ENCODE measurements at places on chromosomes 13 and 19. TPM values are rescaled to one million over a fixed set of nuclear protein-coding genes. Genes with fewer than 3 reads are reported as not detected.

The LIPE gene
- total RNA-seq: 13.6 TPM

The METTL21C gene
- not detected for total RNA-seq

The CNN1 gene
- not detected for total RNA-seq

The DCT gene
- 0.34 TPM for total RNA-seq

The YJEFN3 gene
- 5.7 TPM for total RNA-seq

The APC2 gene
- total RNA-seq: 0.14 TPM

The PSPN gene
- 3.4 TPM for total RNA-seq

The SHISA7 gene
- not detected for total RNA-seq

- DNase-seq: no peak
Observed at GRCh38 chr13:113742445-113743120, 16.4 kb upstream of the TMEM255B start.

GRCh38 chr19:18165794-18166544, 7.6 kb upstream of the IFI30 start:
- no peak for DNase-seq

DNA sequence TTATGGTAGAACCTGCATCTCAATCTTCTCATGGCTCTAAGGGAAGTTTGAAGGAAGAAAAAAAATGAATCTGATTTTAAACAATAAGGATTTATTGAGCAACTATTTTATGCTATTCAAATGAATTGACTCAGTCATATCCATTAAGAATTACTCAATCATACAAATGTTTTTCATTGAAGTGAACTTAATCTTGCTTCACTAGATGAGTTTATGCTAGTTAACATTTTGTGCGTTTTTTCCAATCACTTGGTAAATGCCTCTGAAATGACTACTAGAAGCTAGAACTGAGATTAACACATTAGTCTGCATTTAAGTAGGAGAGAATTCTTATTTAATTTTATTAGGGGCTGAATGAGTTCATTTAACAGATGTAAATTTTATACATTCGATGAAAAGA, 25.2 kb downstream of the RXFP2 start:
- DNase-seq: no peak

- no peak for DNase-seq
Observed at GRCh38 chr19:55246462-55247451, 12.1 kb downstream of the PPP6R1 start.

DNA sequence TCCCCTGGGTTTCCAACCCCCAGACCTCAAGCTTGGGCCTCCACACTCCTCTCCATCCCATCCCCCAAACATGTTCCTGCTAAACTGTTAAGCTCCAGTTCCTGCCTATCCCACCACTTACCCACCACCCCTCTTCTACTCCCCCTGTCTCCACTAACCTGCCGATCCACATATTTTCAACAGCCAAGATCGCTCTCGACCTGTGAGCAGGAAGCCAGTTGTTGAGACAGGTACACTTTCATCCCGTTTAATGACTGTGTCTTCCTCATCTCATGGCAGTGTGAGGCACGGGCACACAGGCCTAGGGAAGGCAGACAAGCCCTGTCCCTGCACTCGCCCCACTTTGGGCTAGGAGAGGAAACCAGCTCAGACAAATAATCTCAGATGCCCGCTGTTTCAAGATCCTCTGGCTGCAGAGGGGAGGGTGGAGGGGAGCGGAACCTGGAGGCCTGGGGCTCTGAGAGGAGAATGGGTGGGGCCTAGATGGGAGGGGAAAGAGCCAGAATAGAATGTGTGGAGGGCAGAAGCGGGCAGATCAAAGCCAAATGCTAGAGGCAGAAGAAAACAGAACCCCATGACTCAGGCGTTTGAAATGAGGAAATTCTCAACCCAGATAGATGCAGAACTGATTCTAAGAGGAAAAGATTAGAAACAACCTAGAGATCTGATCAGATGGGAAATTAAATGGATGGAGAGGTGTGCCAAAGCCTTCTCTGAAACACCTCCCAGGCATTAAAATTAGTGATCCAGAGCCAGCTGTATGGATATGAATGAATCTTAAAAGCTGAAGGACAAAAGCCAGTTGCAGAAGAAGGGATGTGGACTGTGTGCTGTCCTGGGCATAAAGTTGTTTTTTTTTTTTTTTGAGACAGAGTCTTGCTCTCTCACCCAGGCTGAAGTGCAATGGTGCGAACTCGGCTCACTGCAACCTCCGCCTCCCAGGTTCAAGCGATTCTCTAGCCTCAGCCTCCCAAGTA, 16.9 kb upstream of the CYP2S1 start:
- DNase-seq: no peak

DNA sequence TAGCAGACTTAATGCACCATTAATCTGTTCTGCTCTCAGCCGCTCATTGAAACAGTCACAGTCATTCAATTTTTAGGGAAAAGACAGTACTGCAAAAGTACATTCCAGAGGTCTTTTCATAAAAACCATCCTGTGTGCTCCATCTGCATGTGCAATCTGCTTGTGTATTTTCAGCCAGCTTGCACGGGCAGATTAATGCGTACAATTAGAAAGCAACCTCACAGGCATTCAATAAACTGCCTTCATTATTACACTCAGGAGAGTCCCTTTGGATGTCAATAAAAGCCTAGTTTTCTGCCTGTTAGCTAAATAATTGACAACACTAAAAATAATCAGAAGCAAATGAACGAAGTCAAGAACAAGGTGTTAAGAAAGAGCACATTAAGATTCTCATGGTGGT, 41.9 kb downstream of the EPSTI1 start:
- DNase-seq: no peak

DNA sequence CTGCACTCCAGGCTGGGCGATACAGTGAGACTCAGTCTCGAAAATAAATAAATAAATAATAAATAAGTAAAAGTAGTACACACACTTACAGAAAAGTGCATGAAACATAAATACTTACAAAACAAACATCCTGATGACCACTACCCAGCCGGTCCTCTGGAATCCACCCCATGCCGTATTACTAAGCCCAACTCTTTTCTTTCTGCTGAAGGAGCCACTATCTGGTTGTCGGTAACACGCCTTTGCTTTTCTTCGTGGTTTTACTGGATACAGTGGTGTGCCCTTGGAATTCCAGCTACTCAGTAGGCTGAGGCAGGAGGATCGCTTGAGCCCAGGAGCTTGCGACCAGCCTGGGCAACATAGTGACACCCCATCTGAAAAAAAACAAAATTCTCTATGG, 39.4 kb downstream of the CELF5 start:
- DNase-seq: no peak

DNA sequence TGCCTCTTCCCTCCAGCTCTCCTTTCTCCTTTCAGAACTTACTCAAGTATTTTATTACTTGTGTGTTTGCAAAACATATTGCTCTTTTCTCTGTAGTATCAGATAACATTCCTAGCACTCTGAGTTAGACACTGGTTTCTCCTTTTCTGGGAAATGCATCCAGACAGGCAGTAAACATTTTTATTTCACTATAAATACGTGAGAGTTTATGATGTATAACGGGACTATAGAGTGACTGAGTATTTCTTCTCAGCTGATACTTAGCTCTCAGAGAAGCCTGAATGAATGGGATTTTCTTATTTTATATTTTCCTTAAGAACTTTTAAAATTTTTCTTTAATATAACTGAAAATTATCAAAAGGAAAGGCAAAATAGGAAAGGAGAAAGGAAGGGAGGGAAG, 211.2 kb upstream of the EDNRB start:
- DNase-seq: no peak

- DNase-seq: no peak
Observed at GRCh38 chr13:75873494-75873893, 237.4 kb downstream of the LMO7 start.

DNA sequence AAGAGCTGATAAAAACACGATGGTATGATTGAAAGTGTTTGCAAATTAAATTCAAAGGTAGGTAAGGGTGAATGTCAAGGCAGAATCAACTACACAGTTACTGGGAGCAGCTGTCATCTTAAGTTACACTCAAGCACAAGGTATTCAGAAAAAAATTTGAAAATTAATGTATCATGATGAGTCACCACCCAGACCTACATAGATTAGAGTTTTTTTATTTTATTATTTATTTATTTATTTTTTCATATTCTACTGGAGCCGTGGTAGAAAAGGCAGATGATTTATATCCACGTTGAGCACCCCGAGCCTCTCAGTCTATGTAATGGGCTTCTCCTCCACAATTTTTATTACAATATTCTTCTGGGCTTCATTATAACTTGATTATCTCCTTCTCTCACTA, 728.9 kb upstream of the ARGLU1 start:
- DNase-seq: no peak

GRCh38 chr13:80040196-80040980, 300.5 kb downstream of the SPRY2 start:
- no peak for DNase-seq

- DNase-seq: no peak
Observed at GRCh38 chr13:75647126-75647784, 11.1 kb downstream of the LMO7 start.

DNA sequence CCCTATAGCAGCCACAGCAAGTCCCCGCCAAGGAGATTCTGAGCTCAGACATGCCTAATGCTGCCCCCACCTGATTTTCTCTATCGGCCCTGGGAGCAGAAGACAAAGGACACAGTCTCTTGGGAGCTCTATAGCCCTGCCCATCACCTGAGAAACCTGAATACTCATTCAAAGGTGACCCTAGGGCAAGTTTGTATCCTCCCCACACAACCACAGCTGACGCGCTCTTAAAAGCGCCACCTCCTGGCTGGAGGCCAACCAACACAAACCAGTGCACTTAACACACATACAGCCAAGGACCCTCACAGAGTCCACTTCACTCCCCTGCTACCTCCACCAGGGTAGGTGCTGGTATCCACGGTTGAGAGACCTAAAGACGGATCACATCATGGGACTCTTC, 8.8 kb upstream of the IGFL4 start:
- DNase-seq: no peak

GRCh38 chr19:14147797-14148605, 11.6 kb upstream of the ASF1B start:
- peak; percentile 68 for DNase-seq

- DNase-seq: no peak
Observed at GRCh38 chr19:30428092-30428680, 56.0 kb downstream of the ZNF536 start.

DNA sequence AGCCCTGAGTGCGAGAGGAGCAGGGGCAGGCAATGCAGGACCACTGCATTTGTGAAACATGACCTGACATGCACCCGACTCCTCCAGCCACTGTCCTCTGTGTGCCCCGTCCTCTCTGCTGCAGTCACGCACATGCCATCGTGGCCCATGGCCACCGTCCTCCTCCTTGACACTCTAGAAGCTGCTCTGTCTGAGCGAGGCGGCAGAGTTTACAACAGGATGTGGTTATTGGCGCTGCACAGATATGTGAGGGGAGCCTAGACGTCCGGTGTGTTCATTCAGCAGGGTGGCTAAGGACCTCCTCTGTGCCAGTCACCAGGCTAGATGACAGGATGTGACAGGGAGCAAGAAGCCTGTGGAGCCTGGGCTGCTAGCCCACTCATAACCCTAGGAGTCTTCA, 277.8 kb downstream of the FOXO1 start:
- DNase-seq: peak; percentile 88

DNA sequence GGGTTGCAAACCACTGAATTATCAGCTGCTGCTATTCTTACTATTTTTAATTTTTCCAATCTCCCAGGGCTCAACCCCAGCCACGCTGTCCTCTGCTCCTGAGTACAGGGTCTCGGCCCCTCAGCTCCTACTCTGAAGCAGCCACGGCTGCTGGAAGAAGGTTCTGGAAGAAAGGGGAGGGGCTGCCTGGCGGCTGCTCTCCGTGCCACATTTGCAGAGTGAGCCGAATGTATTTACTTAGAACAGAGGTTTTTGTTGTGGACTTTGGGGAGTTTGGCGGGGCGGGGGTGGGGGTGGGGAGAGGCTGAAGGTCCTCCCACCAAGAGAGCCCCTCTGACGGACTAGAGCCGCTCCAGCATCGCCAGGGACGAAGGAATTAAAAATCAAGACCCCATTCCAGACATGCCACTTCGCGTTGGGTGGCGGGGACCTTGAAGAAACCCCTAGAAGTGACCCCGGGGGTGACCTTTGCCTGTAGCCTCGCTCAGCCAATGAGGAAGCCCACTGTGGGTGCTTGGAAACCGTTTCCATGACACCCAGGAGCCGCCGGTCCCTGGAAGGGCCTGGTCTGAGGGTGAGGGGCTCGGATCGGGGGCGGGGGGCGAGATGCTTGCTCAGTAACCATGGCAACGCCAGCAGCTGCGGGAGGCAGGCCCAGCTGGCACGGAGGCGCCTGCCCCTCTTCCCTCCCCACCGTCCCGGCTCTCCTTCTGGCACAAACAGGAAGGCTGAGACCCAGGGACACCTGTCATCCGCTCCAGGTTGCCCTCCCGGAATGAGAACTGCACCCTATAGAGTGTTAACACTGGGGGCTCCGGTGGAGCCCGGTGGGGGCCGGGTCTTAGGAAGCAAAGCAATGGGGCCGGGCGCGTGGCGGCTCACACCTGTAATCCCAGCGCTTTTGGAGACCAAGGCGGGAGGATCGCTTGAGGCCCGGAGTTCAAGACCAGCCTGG, 54.2 kb upstream of the PTPRS start:
- DNase-seq: no peak

DNA sequence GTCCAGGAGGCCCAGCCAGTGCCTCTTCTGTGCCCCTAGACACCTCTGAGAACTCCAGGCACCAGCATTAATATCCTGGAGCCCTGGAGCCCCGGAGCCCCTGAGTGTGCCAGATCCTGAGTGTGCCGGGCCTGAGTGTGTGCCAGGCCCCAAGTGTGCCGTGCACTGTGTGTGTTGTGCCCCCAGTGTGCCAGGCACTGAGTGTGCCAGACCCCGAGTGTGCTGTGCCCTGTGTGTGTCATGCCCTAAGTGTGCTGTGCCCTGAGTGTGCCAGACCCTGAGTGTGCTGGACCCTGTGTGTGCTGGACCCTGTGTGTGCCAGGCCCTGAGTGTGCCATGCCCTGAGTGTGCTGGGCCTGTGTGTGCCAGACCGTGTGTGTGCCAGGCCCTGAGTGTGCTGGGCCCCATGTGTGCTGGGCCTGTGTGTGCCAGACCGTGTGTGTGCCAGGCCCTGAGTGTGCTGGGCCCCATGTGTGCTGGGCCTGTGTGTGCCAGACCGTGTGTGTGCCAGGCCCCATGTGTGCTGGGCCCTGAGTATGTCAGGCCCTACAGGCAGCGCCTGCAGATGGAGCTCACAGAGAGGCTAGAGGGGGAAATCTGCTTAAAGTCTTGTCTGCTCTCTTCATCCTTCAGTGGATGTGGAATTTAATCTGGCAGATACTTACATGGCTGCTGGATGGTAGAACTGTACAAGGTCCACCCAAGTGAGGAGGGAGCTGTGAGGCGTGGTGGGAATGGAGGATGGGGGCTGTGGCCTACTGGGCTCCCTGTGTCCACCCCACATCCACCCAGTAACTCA, 53.9 kb downstream of the C13orf46 start:
- peak; percentile 31 for DNase-seq
